Neural progenitor cell (in vitro differentiated cells): ENCODE measurements at places on chromosomes 3 and 15. TPM values are rescaled to one million over a fixed set of nuclear protein-coding genes. Genes with fewer than 3 reads are reported as not detected.
A peak's percentile ranks its signal among the peaks of the same experiment; 100 is the strongest.

GRCh38 chr15:68957696-68958095 is 27.4 kb downstream of the SPESP1 start:
- DNase-seq, result no peak

GRCh38 chr15:41205315-41205714 is 25.2 kb downstream of the EXD1 start:
- no peak for DNase-seq

- no peak for DNase-seq
Observed at GRCh38 chr15:84811828-84812227, 5.3 kb upstream of the ALPK3 start.

The APBA2 gene
- total RNA-seq, result 35.8 and 70.4 TPM in 2 replicates

DNA sequence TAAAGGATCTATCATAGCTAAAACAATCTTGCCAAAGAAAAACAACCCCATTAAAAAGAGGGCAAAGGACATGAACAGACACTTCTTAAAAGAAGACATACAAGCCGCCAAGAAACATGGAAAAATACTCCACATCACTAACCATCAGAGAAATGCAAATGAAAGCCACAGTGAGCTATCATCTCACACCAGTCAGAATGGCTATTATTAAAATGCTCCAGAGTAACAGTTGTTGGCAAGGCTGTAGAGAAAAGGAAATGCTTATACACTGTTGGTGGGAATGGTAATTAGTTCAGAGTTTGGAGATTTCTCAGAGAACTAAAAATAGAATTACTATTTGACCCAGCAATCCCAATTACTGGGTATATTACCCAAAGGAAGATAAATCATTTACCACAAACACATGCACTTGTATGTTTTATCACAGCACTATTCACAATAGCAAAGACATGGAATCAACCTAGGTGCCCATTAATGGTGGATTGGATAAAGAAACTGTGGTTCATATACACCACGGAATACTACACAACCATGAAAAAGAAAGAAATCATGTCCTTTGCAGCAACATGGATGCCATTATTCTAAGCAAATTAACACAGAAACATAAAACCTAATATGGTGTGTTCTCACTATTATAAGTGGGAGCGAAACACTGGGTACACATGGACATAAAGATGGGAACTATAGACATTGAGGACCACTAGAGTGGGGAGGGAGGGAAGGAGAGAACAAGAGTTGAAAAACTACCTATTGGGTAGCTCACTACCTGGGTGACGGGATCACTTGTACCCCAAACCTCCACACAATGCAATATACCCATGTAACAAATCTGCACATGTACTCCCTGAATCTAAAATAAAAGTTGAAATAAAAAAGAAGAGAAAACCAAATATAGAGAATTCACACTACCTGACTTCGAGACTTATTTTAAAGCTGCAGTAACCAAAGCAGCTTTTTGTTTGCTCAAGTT is 32.6 kb downstream of the ITGA11 start:
- no peak for DNase-seq

DNA sequence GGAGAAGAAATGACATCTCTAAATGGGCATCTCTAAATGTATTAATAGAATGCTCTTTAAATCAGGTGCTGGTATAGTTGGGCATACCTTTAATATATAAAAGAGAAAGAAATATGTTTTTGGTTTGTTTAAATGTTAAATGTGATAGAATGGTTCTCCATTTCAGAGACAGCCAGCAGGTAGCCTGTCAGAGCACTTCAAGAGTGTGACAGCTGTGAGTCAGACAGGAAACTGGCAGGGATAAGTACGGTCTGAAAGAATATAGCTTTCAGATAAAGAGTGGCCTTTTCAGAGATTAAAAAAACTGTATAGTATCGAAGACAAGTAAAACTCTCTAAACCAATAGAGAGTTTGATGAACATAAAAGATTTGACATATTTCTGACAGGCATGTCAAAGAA is 654.1 kb downstream of the IGSF11 start:
- DNase-seq, result no peak

DNA sequence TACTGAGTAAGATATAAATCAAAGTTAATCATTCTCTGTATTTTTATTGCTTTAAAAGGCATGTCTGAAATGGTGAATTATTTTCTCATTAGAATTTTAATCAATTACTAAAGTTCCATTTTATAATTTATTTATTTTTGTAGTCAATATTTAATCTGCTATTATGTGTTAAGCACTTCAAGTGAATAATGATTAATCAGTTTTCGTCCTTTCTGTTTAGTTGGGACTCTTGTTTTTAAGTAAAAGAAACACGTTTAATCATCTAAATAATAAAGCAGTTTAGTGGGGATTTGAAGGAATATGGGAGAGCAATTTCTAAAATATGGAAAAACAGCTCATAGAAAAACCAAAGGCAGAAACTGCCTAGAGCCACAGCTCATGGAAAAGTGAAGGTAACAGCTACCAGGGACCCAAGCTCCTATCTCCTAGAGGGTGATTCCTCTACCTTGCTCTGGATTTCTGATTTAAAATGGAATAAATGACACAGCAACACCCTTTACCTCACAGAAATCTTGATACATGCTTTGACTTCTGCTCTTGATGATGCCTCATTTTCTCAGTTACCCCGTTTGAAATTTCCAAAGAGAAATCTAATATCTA is 28.0 kb upstream of the SUCNR1 start:
- no peak for DNase-seq

DNA sequence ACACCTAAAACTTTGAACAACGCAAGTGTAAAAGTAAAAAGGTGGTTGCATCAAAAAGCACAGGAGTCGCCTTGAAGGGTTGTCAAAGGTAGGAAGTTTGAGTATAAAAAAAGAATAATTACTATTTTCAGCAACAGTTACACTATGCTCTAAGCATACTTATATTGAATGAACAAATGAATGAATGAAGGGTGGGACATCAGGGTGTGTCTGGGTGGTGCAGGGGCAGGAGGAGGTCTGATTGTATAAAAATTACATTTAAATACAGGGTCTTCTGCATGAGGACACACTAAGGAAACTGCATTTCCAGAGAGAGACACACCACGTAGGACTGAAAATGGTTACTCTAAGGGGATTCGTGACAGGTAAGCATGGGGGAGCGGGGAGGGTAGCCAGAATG is at the start of gene ARGFX:
Gene ARGFX (plus strand): TSS at position 301 of the 400 bp plus-strand sequence. CDS start 2,765 bp downstream, outside the sequence.
- no peak for DNase-seq

GRCh38 chr15:89358435-89358754 is 23.8 kb upstream of the POLG start:
- DNase-seq, result no peak

The IGSF11 gene
- 2.7 and 4.1 TPM in 2 replicates for total RNA-seq

The RTP3 gene
- not detected in 2 replicates for total RNA-seq

The MCF2L2 gene
- 10.4 and 11.1 TPM in 2 replicates for total RNA-seq

The KNL1 gene
- total RNA-seq, result 71.7 and 125 TPM in 2 replicates

- DNase-seq, result no peak
Observed at GRCh38 chr15:50872832-50873426, 35.6 kb upstream of the AP4E1 start.

The CYP1A2 gene
- not detected in 2 replicates for total RNA-seq

- DNase-seq, result peak; percentile 66
Observed at GRCh38 chr3:61315871-61316270, 64.6 kb upstream of the FHIT start.
